ENCODE measurements at places on chromosomes 16 and 17. TPM values are rescaled to one million over a fixed set of nuclear protein-coding genes. Genes with fewer than 3 reads are reported as not detected.

DNA sequence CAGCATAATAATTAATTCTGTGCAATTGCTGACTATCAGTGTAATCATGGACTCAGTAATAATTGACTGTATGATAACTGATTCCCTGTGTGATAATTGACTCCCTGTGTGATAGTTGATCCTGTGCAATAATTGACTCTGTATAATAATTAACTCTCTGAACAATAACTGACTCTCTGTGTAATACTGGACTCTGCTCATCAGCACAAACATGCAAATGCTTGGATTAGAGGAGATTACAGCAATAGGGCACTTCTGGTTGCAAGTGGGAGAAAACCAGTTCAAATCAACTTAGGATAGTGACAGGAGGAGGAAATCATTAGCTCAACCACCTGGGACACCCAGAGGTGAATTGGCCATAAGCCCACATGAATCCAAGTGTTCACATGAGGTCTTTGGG lies 582.1 kb downstream of the RBFOX1 start:
- no peak overlapping the region for H3K27ac ChIP-seq
- H3K4me3 ChIP-seq, result no peak overlapping the region
- no peaks in the 10 kb centered on the region for H3K27me3 ChIP-seq
- no peak for DNase-seq
- H3K36me3 ChIP-seq, result no peaks in the 10 kb centered on the region

- H3K27ac ChIP-seq, result no peak overlapping the region
- peaks cover 17% of the 10 kb centered on the region for H3K4me1 ChIP-seq
- H3K36me3 ChIP-seq, result peaks cover 4% of the 10 kb centered on the region
- H3K27me3 ChIP-seq, result no peaks in the 10 kb centered on the region
Observed at GRCh38 chr17:57600074-57600473, 145.0 kb downstream of the CCDC182 start.

Gene C17orf100
- total RNA-seq, result 2.8 TPM

DNA sequence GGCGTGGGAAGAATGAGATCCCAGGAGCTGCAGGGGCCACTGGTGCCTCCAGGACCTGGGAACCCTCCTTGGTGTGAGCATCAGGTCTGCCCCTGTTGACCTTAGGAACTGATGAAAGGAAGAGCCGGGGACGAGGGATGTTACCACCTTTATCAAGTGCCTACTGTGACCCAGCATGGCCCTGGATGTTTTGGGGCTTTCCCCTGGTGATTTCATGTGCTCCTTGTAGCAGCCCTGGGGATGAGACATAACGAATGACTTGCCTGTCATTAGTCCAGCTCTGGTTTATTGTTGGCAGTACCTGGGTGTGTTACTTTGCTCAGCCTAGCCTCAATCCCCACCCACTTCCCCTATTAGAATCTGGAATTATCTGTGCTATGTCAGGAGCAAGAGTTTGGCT lies 39.9 kb downstream of the WSCD1 start:
- no peaks in the 10 kb centered on the region for H3K27me3 ChIP-seq
- H3K27ac ChIP-seq, result no peak overlapping the region
- no peaks in the 10 kb centered on the region for H3K4me1 ChIP-seq

- H3K27me3 ChIP-seq, result no peaks in the 10 kb centered on the region
- H3K27ac ChIP-seq, result no peak overlapping the region
- no peak for DNase-seq
- H3K36me3 ChIP-seq, result no peaks in the 10 kb centered on the region
- H3K4me3 ChIP-seq, result no peak overlapping the region
Observed at GRCh38 chr17:66407864-66408263, 105.5 kb downstream of the PRKCA start.

GRCh38 chr16:31350275-31351005 lies 4.5 kb upstream of the ITGAX start:
- no peak for DNase-seq
- H3K27me3 ChIP-seq, result peaks cover 5% of the 10 kb centered on the region
- no peaks in the 10 kb centered on the region for H3K36me3 ChIP-seq
- H3K4me3 ChIP-seq, result no peak overlapping the region
- no peak overlapping the region for H3K27ac ChIP-seq

DNA sequence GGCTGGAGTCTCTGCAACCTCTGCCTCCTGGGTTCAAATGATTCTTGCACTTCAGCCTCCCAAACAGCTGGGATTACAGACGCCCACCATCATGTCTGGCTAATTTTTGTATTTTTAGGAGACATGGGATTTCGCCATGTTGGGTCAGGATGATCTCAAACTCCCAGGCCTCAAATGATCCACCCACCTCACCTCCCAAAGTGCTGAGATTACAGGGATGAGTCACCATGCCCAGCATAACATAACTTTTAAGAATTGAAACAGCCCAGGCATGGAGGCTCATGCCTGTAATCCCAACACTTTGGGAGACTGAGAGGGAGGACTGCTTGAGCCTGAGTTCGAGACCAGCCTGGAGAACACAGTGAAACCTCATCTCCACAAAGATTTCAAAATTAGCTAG lies 2.5 kb downstream of the RSL1D1 start:
- no peak overlapping the region for H3K4me3 ChIP-seq
- peaks cover 55% of the 10 kb centered on the region for H3K36me3 ChIP-seq
- peaks cover 26% of the 10 kb centered on the region for H3K4me1 ChIP-seq
- no peak for DNase-seq
- no peaks in the 10 kb centered on the region for H3K27me3 ChIP-seq

Gene PARD6A
- 4.3 TPM for total RNA-seq

- H3K4me1 ChIP-seq, result no peaks in the 10 kb centered on the region
- H3K27ac ChIP-seq, result no peak overlapping the region
- no peaks in the 10 kb centered on the region for H3K36me3 ChIP-seq
- H3K27me3 ChIP-seq, result no peaks in the 10 kb centered on the region
Observed at GRCh38 chr17:61127960-61128359, 271.7 kb upstream of the TBX2 start.

Data from suprapubic skin (tissue), 4 donors.